ENCODE measurements at places on chromosomes 16 and 17.
A peak's percentile ranks its signal among the peaks of the same experiment; 100 is the strongest.

DNA sequence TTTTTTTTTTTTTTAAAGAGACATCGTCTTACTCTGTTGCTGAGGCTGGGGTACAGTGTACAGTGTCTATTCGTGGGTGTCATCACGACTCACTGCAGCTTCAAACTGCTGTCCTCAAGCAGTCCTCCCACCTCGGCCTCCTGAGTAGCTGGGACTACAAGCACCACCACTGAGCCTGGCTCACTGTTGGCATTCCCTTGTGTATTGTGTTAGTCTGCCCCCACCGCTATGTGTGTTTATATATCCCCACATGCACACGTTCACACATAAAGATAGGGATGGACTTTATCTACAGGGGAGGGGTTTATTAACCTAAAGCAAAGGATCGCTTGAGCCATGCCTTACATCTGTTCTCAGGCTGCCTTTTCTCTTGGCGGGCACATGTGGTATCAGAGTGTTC is 63.8 kb downstream of the SEC14L1 start:
- peak; percentile 58 for DNase-seq

DNA sequence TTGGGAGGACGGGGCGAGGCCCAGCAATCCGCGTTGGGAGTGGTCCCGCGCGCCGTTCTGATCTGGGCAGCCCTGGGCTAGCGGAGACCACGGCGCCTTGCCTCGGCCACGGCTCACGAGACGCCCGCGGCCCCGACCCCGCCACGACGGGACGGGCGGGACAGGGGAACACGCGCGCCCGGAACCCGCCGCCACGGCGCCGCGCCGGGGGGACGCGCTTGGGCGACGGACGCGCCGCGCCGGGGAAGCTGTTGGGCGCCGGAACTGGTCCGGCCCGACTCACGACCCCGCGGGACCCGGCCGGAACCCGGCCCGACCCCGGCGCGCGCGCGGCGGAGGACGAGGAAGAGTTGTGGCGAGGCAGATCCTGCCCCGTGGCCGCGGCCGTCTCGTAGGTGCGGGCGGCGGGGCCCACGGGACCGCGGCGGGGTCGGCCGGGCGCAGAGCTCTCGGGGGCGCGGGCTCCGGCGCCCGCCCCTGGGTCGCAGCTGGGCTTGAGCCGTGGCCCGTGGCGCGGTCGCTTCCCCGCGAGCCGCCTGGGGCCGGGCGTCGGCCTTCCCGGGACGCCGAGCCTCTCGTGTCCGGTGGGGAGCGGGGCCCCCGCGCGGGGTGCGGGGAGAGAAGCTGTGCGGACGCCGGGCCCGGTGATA is at the start of gene ACSF3:
TSS of gene ACSF3 (plus strand) at position 251 of the 650 bp plus-strand sequence. CDS start 6,830 bp downstream, outside the sequence.
- peak; percentile 75 for DNase-seq

- DNase-seq: no peak
These were observed 70.4 kb upstream of the CACNG5 start for GRCh38 chr17:66764506-66764905.

- no peak for DNase-seq
These were observed 51.8 kb upstream of the AKAP1 start for GRCh38 chr17:57033296-57033695.

DNA sequence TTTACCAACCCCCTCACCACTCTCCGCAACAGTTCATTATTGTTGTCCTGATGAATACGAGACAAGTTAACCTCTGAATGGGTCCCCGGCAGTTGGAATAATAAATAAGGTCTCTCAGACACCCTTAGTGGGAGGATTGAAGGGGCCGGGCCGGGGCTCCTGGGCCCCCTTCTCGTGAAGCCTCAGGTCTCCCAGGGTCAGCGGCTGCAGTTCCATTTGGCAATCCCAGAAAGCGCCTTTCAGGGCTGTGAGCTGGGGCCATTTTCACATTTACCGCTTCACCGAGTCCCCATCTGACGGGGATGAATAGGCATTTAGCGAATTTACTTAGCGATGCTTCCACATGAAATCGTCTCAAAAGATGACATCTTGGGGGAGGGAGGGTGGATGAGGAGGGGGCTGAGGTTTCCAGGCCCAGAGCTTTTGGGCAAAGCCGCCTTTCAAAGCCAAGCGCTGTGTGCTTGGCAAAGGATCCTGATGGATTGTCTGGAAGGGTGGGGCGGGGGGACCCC is 309.8 kb downstream of the XYLT1 start:
- DNase-seq: no peak

- DNase-seq: no peak
These were observed 102.3 kb downstream of the XYLT1 start for GRCh38 chr16:17368446-17368845.

DNA sequence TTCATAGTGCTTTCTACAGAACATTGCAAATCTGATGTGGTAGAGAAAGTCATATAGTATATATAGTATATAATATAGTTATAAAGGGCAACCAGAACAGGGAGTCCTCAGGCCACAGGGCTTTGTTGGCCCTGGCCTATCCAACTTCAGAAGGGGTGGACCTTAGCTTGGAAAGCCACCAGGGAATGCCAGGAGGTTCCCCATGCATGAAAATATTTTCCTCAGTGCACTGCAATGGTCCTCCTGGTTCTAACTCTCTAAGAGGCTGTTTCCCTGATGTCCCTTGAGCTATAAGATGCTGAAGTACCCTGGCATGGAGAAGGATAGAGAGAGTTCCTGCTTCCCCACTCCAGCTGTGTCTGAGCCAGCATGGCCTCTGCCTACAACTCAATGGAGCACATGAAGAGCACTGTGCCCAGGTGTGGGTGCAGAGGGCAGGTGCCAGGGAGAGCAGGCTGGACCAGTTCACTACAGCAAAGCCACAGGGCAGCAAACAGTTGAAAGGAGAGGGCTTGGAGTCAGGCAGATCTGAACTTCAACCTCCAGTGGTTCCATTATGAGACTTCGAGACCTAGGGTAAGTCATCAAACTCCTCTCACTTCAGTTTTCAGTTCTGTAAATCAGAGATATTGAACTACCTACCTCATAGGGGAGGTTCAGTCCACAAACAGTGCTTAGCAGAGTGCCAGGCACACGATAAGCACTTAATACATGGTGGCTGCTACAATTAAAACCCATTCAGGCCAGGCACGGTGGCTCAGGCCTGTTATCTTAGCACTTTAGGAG is 183.1 kb downstream of the SALL1 start:
- DNase-seq: no peak

- peak; percentile 72 for DNase-seq
These were observed 64.2 kb downstream of the STH start for GRCh38 chr17:46063241-46063640.

- no peak for DNase-seq
These were observed 84.1 kb upstream of the DNAJA2 start for GRCh38 chr16:47057630-47057993.

- no peak for DNase-seq
These were observed 137.7 kb upstream of the CDH5 start for GRCh38 chr16:66228792-66229191.

DNA sequence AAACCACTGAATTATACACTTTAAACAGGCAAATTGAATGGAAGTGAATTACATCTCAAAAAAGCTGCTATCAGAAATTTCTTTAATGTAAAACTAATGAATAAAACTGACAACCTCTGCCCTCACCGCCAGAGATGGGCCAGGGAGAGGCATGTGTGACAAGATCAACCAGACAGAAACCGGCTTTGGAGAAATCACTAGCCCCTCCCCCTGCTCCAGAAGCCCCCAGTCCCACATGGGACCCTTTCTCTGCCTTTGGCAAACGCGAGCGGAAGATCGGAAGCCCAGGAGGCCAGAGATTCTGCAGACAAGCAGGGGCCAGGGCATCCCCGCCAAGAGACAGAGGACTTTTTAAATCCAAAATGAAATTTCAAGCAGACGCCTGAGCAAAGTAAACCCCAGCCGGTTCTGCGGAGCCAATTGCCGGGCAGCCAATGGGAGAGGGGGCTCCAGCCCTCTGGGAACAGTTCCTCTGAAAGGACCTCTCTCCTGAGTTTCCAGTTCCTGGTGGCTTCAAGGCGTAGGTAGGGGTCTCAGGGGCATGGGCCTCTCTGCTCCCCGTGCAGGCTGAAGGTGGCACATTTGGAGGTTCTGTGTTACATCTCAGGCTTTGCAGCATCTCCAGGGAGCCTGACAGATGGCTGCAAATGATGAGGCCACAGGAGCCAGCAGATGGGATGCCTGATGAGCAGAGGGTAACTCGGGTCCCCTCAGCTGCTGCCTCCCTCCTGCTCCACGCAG is 118.1 kb downstream of the GSG1L start:
- DNase-seq: no peak

GRCh38 chr17:78315355-78316114 is 44.3 kb downstream of the SOCS3 start:
- peak; percentile 73 for DNase-seq

GRCh38 chr16:19288872-19289799 is 3.6 kb downstream of the CLEC19A start:
- no peak for DNase-seq

DNA sequence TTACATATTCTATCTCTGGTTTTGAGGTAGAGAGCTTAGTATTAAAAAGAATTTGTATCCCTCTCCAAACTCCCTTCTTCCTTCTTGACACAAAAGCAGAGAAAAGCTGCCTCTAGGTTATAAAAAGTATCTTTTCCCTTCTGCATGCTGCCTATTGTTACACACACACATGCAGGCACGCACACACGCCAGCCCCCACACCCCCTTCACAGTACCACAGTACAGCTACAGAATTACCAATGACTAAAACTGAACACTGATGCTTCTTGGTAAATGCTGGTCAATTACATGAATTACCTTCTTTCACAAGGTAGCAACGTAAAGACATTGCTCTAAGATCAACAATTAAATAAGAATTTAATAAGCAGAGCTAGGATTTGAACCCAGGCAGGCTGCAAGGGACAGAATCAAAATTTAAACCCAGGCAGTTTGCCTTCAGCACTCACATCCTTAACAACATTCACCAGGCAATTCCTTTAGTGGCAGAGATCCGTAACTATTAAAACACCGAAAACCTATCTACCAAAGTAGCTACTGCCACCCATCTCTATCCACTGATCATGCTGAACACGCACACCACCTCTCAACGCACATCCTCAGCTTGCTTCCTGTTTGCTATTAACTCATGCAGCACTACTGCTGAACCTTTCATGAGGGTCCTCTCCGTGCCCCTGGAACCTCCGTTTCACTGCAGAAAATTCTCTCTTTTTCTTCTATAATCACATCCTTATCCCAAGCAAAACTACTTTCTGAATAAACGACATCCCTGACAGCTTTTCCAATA is 37.8 kb downstream of the YWHAE start:
- peak; percentile 37 for DNase-seq

DNA sequence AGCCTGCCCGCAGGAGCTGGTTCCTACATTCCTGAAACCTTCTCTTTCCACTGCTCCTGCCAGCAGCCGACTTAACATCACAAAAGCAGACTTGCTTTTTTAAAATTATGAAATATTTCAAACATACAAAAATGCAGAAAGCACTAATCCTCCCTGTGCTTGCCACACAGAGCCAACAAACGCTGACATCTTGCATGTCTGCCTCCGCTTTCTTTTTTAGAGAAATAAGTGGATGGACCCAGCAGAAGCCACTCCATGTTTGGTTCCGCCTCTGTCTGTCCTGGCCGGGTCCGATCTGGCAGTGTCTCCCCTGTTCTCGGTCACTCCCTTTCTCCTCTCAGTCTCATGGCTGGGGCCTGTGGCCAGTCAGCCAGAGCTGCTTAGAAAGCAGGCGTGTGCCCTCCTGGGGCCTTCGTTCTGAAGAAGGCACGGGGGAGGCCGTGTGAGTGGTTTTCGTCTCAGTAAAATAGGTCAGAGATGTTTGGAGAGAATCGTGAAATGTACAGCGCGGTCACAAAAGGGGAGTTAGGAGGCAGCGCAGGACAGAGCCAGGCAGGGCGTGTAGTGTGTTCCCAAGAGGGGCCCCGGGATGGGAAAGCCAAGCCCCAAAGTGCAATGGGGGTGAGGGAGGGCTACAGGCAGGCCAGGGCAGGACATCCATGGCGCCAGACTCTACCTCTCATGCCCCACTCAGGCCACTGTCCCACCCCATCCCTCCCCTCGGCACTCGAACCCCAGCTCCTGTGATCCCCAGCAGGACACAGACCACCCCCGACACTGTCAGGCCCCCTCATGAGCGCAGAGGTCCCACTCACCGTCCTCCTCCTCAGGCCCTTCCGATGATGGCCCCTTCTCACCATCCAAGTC is 23.2 kb downstream of the MXRA7 start:
- DNase-seq: no peak

DNA sequence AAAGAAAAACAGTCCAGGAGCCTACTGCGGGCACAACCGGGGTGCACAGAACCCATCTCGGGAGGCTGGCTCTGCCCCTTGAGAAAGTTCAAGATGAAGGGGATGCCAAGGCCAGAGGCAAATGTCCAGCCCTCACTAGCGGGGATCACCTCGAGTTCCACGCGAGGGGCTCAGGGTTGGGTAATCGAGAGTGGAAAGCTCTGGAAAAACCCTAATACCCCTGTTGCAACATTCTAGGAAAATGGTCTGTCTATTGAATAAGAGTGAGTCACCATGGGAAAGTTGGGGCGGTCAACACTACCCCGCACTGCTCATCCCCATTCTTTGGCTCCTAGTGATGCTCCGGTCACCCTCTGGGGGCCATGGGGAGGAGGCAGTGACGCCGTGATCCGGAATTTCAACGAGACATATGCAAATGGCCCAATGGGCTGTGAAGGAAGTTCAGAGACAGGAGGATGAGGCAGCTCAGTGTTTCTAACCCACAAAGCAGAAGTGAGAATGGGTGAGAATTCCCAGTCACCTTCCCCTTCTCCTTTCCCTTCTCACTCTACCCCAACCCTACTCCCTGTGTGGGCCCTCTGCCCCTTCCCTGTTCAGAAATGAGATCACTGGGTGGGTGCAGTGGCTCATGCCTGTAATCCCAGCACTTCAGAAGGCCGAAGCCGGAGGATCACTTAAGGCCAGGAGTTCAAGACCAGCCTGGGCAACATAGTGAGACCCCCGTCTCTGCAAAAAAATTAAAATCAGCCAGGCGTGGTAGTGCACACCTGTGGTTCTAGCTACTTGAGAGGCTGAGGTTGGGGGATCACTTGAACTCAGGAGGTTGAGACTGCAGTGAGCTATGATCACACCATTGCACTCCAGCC is 22.4 kb downstream of the SOCS3 start:
- no peak for DNase-seq

DNA sequence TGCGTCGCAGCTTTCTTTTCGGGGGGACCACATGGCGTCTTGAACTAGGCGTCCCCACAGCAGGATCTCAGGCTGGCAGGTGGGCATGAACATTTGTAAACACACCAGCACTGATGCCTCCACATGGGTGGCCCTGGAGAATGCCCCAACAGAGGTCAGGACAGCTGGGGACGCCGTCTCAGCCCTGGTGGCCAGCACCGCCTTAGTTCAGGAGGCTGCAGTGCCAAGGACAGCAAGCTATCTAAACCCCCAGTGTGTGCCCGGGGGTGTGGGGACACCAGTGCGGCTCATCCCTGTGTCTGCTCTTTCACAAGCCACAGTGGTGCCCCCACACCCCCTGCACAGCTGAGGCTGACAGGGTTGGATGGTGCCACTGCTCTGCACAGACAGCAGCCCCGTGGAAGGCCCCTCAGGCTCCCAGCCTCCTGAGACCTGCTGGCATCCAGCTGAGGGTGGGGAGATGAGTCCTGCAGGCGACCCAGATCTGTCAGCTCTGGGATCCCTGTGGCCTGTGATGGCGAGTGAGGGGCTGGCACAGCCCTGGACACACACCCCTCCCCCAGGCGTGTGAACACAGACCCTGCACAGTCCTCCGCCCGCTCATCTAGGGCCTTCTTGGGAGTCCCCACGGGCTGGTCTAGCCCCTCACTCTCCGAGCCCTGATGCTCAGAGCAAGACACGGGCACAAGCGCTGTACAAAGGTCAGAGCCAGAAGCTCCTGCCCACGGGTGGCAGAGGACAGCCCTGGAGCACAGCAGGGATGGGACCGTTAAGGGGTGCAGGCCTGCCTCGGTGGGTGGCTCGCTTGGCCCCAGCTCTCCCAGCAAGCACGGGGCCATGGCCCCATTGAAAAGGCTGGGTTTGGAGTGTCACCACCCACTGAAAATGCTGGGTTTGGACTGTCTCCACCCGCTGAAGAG is 10.7 kb downstream of the FSCN2 start:
- DNase-seq: no peak

- DNase-seq: peak; percentile 77
These were observed 4.3 kb downstream of the EVI2B start for GRCh38 chr17:31309556-31309955.
